ENCODE measurements at places on chromosomes 6 and 20. TPM values are rescaled to one million over a fixed set of nuclear protein-coding genes. Genes with fewer than 3 reads are reported as not detected.

DNA sequence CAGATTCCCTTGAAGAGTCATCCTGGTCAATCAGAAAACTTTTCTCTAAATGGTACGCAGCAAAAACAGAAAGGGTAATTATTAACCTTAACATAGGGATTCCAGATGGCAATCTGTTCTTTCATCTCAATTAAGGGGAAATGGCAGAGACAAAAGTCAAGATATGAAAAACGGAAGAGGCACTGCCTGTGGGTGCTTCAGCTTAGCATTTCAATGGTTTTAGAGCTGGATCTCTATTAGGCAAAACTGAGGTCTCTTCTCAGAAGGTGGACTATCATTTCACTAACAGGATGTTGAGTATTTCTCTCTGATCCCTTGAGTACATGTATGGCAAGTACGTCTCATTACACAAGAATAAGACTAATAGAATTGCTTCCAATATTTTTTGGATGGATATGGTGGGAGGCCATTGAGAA is 296.9 kb downstream of the HIVEP2 start:
- no peak for DNase-seq
- no peaks in the 10 kb centered on the region for H3K36me3 ChIP-seq
- H3K4me1 ChIP-seq, result no peaks in the 10 kb centered on the region
- H3K27ac ChIP-seq, result no peak overlapping the region

- H3K36me3 ChIP-seq, result peaks cover 57% of the 10 kb centered on the region
- H3K4me3 ChIP-seq, result no peak overlapping the region
- DNase-seq, result no peak
- H3K27ac ChIP-seq, result no peak overlapping the region
These were observed 11.1 kb downstream of the UCKL1 start for GRCh38 chr20:63945031-63945658.

Gene CCN6
- total RNA-seq, result not detected

GRCh38 chr6:38099221-38099620 is 279.7 kb downstream of the ZFAND3 start:
- H3K4me1 ChIP-seq, result peaks cover 5% of the 10 kb centered on the region
- no peak for DNase-seq

All from MCF 10A (cell line).